Hematopoietic multipotent progenitor cell treated with erythropoietin and hydrocortisone succinate and interleukin-3 and kit ligand, for 15 days (in vitro differentiated cells): ENCODE measurements at places on chromosomes 13 and 19.

- peak; percentile 20 for DNase-seq
These were observed at the start of gene ZNF69 for GRCh38 chr19:11887611-11888531. Gene ZNF69, plus strand, starts transcription at chr19:11887782. Its CDS starts 142 bp downstream, at chr19:11887924.

DNA sequence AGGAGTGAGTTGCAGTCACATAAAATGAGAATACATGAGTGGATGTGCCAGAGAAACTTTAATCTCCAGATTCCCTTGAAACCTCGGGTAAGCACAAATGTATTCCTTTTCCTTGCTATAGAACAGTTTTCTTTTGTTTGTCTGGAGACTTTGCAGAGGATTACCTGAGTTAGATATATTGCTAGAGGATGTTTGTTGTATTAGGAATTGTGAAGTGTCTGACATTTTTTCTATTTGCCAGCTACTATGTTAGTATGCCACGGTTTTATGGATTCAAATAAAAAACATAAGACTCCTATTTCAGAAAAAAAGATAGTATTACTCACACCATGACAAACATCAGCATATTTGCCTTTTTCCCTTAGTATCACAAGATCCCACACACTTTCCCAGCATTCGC, 844.9 kb upstream of the SLITRK5 start:
- DNase-seq, result no peak

DNA sequence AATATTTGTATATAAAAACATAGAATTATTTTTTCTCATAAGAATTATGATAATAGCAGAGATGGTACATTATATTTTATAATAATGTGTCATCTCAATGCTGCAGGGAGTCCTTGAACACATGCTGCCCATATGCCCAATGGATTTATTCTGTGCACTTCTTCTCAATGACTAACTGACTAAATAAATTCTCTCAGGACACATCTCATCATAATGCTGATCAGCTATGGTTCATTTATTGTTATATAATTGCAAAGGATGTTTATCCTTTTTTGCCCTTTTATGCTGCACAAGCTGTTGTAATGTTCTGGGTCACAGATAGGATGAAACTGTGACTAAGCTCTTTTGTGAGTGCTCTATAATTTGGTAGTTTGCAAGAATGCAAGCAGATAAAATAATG, 1273.3 kb upstream of the ATXN8OS start:
- DNase-seq, result no peak

GRCh38 chr19:7355151-7355820, 6.5 kb downstream of the ARHGEF18 start:
- no peak for DNase-seq

- DNase-seq, result no peak
These were observed 524.6 kb downstream of the EFNB2 start for GRCh38 chr13:106010836-106011235.

- no peak for DNase-seq
These were observed 21.3 kb upstream of the ZNF599 start for GRCh38 chr19:34794066-34794960.

- DNase-seq, result no peak
These were observed 88.4 kb upstream of the PCDH8 start for GRCh38 chr13:52936806-52937205.

DNA sequence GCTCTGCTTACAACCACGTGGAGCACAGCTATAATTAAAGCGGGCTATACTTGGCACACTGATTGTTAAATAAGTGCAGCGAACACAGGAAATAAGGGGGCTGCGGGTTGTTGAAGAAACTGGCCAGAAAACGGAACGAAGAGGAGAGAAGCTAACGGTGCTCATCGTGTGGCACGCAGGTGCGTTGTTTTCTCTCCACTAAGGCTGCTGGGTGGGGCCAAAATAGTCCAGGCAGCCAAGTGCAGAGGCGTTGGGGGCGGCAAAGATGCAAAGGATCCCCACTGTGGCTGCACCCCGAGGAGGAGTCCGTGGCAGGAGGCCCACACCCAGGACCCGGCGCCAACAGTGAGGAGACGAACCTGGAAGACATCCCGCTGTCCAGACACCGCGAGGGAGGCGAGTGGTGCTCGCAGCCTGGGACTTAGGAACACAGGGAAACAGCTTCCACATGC, 8.1 kb upstream of the ARL11 start:
- no peak for DNase-seq

GRCh38 chr19:3210347-3211017, 14.0 kb upstream of the CELF5 start:
- DNase-seq, result peak; percentile 67

DNA sequence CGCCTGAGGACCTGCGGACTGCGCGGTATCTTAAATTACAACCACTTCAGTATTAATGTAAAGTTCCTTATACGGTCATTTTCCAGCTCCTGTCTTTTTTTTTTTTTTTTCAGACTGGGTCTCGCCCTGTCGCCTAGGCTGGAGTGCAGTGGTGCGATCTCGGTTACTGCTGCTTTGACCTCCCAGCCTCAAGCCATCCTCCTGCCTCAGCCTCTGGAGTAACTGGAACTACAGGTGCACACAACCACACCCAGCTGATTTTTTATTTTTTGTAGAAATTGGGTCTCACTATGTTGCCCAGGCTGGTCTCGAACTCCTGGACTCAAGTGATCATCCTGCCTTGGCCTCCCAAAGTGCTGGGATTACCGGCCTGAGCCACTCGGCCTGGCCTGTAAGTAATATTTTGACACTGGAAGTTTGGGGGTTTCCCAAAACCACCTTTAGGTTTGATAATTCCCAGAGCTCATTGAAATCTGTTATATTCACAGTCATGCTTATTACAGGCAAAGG, 406 bp upstream of the EID2B start:
- no peak for DNase-seq

DNA sequence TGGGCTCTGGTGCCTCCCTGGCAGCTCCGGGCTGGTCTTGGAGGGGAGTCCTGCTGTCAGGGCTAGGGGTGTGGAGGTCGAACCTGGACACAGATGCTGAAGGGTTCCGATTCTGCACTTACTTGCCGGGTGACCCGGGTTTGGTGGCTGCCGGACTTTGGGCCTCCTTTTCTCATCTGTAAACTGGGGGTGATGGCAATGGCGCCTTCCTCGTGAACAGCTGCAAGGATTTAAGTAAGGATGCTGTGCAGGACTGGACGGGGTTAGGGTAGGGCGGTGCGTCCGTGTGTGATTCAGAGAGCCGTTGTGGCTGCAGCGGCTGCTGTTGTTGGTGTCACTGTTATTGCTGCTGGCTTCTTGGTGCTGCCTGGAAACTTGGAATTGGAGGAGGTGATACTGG, 2.4 kb downstream of the HPN start:
- no peak for DNase-seq
